ENCODE measurements at places on chromosomes 3 and 15.

- DNase-seq = no peak
Measured at GRCh38 chr3:166527325-166527724, 690.1 kb upstream of the BCHE start.

- DNase-seq = no peak
Measured at GRCh38 chr3:126158016-126158911, 22.1 kb downstream of the ALDH1L1 start.

- DNase-seq = no peak
Measured at GRCh38 chr3:133264920-133265319, 134.9 kb upstream of the BFSP2 start.

GRCh38 chr3:158104431-158104921 is 1.7 kb downstream of the SHOX2 start:
- no peak for DNase-seq

DNA sequence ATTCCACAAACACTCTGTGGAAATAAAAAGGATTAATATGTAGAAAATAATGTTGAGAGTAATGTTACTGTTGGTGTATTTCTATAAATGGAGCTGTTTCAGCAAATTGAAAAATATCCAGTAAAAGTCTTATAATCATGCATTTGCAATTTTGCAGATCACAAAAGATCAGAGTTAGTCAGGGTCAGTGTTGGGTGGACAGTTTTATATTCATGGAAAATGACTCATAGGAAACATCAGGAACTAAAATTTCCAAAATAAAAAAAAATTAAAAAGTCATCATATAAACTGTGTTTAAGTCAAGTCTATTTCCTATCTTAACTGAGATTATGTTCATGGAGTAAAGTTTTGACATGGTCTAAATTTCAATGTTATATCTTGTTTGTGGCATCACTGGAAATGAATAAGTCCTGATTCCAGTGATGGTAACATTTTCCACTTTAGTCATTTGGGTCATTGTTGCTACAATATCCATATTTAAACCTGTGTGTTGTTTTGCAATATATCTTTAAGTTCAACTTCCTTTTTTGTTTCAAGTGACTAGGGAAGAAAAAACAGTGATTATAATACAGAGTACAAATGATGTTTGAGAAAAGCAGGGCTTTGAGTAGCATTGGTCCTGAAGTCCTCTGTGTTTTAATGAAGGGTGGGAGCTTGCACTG is 37.8 kb downstream of the MITF start:
- no peak for DNase-seq

GRCh38 chr3:57709559-57709958 is 16.7 kb upstream of the DENND6A start:
- no peak for DNase-seq

GRCh38 chr3:63061449-63061848 is 186.2 kb upstream of the CADPS start:
- no peak for DNase-seq

DNA sequence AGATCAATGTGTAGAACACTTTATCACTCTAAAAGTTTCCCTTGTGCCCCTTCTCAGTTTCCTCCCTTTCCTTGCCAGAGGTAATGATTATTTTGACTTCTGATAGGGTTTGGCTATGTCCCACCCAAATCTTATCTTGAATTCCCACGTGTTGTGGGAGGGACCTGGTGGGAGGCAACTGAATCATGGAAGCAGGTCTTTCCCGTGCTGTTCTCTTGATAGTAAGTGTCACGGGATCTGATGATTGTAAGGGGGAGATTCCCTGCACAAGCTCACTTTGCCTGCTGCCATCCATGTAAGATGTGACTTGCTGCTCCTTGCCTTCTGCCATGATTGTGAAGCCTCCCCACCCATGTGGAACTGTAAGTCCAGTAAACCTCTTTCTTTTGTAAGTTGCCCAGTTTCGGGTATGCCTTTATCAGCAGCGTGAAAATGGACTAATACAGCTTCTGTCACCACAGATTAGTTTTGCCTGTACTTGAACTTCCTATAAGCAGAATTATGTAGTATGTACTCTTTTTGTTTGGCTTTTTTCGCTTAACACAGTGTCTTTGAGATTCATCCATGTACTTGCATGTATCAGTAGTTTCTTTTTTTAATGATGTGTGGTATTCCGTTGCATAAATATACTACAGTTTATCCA is 7.2 kb downstream of the FEM1B start:
- DNase-seq = no peak

GRCh38 chr15:59687836-59688235 is 1.3 kb downstream of the BNIP2 start:
- no peak for DNase-seq

DNA sequence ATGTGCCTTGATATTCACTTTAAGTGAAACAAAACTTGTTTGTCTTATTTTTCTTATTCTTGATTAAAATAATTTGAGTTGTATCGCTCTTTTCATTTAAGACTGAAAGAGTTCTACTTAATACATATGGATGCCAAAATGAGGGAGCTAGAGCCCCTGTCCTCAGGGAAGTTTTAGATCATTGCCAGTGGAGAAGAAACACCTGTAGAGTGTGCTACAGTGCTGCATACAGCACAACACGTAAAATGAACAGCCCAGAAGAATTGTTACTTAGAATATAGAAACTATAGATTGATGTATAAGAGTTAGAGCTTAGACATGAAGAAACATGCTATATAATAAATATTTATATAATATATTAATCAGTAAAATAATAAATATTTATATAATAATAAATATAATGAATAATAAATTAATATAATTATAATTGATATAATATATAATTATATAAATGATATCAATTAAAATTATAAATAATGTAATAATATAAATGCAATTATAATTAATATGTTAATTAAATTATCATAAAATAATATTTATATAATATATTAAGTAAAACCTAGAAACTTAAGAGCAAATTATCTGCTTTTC is 1234.7 kb downstream of the ROBO2 start:
- DNase-seq = no peak

- DNase-seq = no peak
Measured at GRCh38 chr15:76163457-76164295, 103.9 kb downstream of the TMEM266 start.

GRCh38 chr3:36826240-36826639 is 61.9 kb upstream of the DCLK3 start:
- no peak for DNase-seq

DNA sequence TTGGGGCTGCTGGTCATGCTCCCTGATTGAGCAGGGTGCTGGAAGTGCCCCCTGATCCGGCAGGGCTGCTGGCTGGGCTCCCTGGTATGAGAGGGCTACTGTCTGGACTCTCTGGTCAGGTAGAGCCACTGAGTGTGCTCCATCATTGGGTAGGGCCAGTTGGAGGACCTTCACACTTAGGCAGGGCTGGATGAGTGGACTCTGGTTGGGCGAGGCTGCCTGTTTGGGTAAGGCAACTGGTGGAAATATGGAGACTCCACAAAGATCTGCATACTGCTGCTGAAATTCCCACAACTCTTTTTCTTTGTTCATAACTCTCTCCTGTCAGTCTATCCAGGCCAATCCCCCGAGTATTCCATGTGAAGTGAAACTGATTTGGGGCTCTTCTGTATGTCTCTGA is 80.8 kb downstream of the CD200 start:
- no peak for DNase-seq

GRCh38 chr3:53709256-53709655 is 137.0 kb downstream of the CHDH start:
- DNase-seq = no peak

DNA sequence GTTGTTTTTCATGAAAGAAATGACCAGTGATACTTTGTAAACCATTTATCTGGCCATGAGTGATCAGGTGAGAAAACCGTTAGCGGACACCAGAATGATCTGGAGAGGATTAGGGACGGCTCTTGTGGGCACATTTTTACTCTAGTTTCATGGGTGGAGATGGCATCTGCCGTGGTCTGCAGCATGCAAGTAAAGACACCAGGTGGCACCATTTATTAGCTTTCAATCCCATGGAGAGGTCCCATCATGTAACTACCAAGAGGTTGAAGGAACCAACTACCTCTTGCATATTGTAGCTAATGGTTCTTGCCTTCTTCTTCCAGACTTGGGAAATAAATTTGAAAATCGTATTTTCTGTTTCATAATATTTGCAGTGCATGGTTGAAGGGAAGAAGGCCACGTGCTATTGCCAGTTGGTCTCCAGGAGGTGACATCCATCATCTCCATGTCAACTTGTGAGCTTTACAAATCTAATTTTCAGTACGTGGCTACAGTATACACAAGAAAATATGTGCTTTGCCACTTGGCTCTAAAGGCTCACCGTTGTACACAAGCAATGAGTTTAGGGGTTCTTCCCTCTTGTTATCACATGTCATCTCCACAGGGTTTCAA is 1.5 kb upstream of the MAPKBP1 start:
- no peak for DNase-seq

GRCh38 chr3:45387171-45387570 is 1.2 kb upstream of the LARS2 start:
- no peak for DNase-seq

DNA sequence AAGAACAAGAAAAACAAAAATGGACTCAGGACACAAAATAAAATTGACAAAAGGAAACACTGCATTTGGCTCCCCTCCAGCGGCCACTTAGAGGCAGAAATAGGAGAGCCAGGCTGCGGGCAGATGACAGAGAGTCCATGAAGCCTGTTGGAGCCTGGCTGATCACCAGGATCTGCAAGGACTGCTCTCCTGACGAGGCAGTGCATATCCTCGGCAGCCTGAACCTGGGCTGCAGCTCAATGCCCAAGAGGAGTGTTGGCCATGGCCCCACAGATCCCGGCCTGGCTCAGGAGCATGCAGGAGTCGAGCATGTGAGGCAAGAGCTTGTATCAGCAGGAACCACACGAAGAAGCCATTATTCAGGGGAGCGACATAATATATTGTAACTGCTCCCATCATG is 199.8 kb downstream of the STT3B start:
- DNase-seq = no peak

- no peak for DNase-seq
Measured at GRCh38 chr3:87200060-87200647, 27.0 kb upstream of the CHMP2B start.

- no peak for DNase-seq
Measured at GRCh38 chr3:119555309-119555735, 4.1 kb downstream of the CD80 start.

GRCh38 chr15:39613861-39614260 is 33.0 kb downstream of the THBS1 start:
- DNase-seq = no peak

- DNase-seq = no peak
Measured at GRCh38 chr3:130323503-130323902, 22.0 kb upstream of the COL6A5 start.

DNA sequence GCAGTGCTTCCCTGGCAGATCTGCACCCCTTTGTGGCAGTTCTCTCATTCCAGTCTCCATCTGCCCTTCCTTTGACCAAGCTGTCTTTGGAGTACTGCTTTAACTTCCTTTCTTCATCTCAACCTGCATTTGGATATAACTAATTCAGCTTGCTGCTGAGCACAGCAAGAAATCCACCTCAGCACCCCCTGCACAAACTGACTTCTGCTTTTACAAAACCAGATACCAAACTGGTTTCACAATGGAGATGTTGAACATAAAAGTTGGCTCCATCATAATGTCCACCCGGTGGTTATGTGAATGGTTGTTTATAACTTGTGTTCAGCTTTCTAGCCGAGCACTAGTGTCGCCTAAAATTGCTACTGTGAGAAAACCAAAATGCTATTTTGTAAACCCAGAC is 341.1 kb upstream of the SEMA6D start:
- no peak for DNase-seq

GRCh38 chr3:8793242-8793641 is 23.8 kb upstream of the OXTR start:
- no peak for DNase-seq

GRCh38 chr3:21750831-21751391 is at the start of gene ZNF385D:
ZNF385D (minus strand) TSS chr3:21751210; CDS start chr3:21750916, 294 bp downstream.
- DNase-seq = no peak

- DNase-seq = no peak
Measured at GRCh38 chr3:59429198-59429597, 379.4 kb upstream of the CFAP20DC start.

DNA sequence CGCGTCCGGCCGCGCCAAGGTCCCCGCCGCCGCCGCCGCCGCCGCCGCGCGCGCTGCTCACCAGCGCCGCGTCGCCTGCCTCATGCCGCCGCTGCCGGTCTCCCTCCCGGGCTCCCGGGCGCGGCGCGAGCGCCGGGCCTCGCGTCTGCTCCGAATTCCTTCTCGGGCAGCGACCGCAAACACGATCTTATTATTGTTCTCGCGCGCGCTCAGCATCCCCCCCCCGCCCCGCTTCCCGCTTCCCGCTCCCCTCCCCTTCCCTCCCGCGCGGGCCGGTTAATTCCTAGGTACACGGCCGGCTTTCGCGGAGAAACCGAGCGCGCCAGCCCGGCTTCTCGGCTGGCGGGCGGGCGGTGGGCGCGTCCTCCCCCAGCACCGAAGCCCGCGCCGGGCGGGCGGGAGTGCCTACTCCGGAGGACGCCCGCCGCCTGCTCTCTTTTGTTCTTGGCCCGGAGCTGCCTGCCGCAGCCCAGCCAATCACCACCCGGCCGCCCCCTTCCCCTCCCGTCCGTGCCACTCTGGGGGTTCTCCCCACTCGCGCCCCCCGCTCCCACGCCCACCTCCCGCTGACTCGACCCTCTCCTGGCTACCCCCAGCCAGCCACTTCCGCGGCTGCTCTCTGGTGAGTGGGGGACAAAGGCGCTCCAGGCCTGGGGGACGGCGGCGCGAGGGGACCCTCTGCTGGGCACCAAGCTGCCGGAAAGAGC is at the start of gene HDGFL3:
Gene HDGFL3 (minus strand): TSS at position 164 of the 707 bp plus-strand sequence. CDS start 409 bp downstream, outside the sequence.
- DNase-seq = no peak

- no peak for DNase-seq
Measured at GRCh38 chr3:153003862-153004261, 158.2 kb upstream of the RAP2B start.

GRCh38 chr15:47768735-47769134 is 51.4 kb downstream of the SEMA6D start:
- no peak for DNase-seq

GRCh38 chr3:101217472-101218245 is 102.7 kb downstream of the IMPG2 start:
- no peak for DNase-seq

DNA sequence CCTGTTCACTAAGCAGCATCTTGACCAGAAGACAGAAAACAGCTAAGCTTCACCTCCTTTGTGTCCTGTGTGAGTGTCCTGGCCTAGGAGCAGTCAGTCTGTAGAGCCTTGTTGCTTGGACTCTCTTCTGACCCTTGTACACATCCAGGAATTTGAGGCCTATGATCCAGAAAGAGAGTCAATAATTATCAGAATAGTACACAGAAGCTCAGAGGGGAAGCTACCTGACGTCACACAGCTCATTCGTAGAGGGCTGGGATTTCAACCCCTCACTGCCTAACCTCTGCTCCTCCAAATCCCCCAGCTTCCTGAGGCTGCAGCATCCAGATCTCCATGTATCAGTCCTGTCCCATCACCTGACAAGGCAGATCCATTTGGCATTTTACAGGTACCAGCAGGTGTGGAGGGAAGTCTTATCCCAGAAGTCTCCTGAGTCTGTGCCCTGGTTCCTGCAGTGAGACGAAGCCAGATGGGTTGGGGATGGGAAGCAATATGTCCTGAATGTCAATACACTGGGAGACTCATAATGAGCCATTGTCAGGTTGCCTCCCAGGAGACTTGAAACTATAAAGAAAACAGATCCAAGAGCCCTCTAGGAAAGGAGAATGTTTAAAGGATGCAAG is 203.1 kb downstream of the MINAR1 start:
- DNase-seq = no peak

Data from NCI-H748 treated with DMSO at 0.1 percent for 48 hours (cell line).